Mucosa of gallbladder (tissue), 1 donor: ENCODE measurements at places on chromosomes 2 and 18. TPM values are rescaled to one million over a fixed set of nuclear protein-coding genes. Genes with fewer than 3 reads are reported as not detected.

GRCh38 chr2:202375609-202376408 is at the start of gene BMPR2:
TSS of gene BMPR2 (plus strand) at chr2:202376327. CDS start at chr2:202377475, 1,148 bp downstream.
- DNase-seq, result peak; percentile 91

Gene LAMA3
- 25.5 TPM for total RNA-seq

DNA sequence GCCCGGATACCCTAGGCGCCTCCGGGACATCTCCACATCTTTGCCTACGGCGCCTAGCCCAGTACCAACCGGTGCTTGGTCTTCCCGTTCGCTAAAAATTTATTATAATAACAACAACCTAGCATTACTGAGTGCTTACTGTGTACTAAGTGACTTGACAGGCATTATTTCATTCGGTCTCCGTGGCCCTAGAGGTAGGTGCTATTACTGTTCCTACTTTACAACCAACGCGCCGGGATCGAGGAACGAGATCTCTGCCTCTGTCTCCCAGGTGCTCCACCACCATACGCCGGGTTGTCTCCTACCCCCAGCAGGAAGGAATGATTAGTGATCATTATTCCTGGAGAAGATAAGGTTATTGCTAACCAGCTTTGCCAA is 657 bp upstream of the BIN1 start:
- no peak for DNase-seq

- DNase-seq, result no peak
Measured at GRCh38 chr2:98605076-98605475, 3.2 kb downstream of the COA5 start.

Gene TRIM43
- total RNA-seq, result not detected

Gene STK11IP
- total RNA-seq, result 44.4 TPM

- no peak for DNase-seq
Measured at GRCh38 chr2:235607546-235608199, 113.8 kb downstream of the AGAP1 start.

DNA sequence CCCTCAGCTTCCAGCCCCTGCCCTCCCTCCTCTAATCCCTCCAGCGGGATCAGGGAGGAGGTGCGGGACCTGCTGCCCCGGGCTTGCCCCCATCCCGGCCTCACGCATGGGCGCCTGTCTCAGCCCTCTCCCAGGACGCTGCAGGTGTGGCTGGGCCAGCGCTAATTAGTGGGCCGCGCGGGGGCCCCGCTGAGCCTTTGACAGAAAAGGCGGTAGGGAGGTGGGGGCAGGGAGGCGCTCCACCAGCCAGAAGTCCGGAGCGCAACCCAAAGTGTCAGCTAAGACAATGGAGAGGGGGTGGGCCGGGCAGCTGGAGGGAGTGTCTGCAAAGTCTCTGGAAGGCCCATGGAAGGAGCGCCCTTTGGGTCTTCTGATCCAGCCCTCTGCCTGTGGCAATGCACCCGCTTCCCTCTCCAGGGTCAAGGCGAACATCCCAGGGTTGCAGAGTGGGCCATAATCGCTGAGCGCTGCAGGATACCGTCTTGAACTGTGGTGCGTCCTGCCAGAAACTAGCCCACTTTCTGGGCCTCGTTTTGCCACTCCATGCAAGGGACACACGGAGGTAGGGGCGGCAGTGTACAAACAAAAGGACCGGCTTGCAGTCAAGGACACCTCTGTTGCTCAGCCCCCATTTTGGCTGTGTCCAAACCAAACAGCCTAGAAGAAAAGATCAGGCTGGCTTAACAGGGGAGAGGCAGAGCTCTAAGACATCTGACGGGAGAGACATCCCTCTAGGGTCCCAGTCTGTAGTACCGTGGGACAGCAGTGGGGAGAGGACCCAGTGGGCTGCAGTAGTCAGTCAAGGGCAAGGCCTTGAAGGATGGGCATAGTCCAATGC is 3.5 kb downstream of the ATP6V1B1 start:
- no peak for DNase-seq

Gene NT5DC4
- 0.12 TPM for total RNA-seq
